ENCODE measurements at places on chromosomes 16 and 17.

DNA sequence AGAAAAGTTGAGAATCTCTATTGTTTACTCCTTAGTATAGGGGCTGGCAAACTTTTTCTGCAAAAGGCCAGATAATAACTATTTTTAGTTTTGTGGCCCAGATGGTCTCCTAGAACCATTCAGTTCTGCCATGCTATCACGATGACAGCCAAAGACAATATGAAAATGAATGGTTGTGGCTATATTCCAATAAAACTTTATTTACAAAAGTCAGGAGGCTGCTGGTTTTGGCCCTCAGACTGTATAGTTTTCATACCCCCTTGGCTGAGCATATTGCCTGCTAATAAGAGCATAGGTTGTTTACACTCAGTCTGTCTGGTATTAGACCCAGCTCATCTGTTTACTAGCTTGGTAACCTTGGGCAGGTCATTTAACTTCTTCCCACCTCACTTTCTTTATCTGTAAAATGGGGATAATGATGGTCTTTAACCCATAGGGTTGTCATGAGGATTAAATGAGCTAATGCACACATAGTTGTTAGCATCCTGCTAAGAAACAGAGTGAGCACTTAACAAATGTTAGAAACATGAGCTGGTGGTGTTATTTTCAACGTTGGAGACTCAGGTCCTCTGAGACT lies 156.3 kb downstream of the MSI2 start:
- no peak for DNase-seq

DNA sequence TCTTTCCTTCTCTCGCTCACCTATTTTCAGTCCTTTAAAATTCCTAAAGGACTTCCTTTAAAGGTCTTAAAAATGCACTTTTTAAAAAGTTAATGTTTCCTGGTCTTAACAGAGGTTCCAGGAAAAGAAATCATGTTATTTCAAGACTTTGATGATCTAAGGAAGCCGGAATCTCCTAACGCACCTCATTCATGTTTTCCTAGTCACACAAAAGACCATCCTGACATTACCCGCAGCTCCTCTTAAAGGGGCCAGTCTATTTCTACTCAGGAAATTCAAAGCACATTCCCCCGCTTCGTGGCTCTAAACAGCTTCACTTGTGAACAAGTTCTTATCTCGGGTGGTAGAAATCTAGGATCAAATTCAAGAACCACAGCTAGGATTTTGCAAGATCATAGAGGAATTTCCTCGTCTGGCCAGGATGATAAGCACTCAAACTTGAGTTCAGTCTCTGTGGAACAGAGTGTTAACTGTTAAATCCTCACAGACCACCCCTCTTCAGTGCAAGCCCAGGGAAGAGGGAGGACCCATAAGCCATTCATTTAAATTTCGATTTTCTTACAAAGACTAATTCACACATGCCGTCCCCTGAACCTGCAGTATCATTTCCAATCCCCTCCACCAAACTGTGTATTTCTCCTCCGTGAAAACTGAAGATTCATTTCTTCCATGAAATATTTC lies 137.1 kb upstream of the AXIN2 start:
- DNase-seq, result no peak

DNA sequence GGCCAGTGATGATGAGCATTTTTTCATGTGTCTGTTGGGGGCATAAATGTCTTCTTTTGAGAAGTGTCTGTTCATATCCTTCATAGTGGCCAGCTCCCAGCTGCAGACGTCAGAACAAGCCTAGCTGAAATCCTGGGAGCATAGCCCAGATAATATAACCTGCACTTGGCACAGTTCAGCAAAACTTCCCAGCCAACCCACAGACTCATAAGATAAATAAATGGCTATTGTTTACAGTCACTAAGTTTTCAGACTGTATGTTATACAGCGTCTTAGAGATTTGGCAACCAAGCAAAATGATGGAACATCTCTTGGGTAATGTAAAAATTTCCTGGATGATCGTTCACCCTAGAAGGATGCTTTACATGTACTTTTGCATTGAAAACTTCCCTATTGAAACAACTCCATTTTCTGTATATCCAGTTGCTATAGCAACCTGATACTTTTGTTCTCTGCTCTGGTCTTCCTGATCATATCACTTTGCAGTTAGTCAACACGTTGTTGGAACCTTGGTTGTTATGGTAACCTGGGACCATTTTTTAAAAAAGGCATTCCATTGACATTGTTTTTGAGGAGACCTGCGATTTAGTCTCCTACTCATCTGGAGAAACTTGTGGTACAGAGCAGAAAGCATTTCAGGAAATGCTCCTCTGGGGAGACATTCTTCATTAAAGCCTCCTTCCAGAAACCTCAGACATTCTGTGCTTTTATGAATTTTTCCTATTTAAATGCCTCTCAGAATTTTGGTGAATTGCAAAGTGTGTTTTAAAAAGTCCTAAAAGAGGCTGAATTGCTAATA lies 378.7 kb downstream of the HS3ST4 start:
- no peak for DNase-seq

DNA sequence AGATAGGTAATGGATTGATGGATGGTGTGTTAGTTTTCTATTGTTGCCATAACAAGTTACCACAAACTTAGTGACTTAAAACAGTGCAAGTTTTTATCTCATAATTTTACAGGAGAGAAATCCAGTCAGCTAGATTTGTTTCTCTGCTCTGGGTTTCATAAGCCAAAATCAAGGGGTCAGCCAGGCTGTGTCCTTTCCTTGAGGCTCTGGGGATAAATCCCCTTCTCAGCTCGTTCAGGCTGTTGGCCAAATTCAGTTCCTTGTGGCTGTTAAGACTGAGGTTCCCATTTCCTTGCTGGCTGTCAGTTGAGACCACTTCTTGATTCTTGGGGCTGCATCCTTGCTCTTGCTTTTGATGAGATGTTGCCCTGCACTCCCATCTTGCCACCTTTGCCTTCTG lies 204.9 kb upstream of the CDH13 start:
- DNase-seq, result no peak

- DNase-seq, result peak; percentile 12
Measured at GRCh38 chr17:43360376-43360738, 38.4 kb upstream of the ARL4D start.

GRCh38 chr16:53429221-53429943 lies 4.9 kb upstream of the RBL2 start:
- DNase-seq, result no peak

- DNase-seq, result no peak
Measured at GRCh38 chr17:17741349-17742023, 60.2 kb downstream of the RAI1 start.

DNA sequence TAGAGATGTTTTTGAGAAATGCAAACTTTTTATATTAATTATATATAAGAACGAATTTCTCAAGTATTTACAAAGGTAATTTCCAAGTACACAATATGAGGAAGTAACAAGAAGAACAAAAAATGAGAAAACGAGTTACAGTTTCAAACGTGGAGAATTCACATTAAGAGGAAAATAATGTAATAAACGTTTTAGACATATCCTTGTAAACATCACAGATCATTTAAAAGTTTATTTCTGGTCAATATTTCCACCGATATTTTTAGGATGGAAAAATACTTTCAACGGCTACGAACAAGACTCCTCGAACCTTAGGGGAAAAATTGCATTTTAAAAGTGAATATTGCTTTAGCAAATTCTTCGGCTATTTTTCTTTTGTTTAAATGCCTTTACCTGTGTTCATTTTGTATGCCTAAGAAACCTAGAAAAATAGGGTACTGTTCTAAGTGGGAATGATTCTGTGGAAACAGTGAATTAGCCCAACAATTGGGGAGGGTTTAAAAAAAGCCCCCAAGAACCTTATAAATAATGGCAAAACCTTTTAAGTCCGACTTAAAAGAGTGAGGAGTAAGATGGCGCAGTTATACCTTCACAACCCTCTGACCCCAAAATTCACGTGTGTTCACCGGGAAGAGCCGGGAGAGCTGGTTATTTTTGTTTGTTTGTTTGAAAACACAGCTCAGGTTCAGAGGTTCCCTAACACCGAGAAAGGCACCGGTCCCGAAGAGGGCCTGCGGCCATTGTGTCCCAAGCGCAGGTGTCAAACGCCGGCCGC lies 3.3 kb downstream of the HNF1B start:
- no peak for DNase-seq

- no peak for DNase-seq
Measured at GRCh38 chr16:49366669-49367068, 6.9 kb upstream of the C16orf78 start.

- no peak for DNase-seq
Measured at GRCh38 chr16:18041864-18042834, 294.4 kb downstream of the NPIPA8 start.

DNA sequence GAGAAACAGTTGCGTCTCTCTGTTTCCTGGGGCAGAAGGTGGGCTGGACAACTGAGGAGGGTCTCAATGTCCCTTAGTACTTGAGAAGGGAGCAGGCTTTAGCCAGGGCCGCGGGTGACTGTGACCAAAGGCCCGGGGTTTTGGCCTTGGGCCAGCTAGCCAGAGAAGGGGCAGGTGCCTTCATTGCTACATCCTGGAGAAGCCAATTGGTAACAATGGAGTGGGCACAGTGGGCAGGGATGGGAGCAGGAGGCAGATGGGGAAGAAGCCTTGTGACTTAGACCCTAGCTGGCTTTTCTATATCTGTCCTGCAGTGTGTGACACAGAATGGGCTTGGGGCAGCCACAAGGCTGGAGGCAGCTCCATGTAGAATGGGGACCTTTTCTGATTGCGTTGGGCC lies 46.0 kb downstream of the CLEC16A start:
- no peak for DNase-seq

GRCh38 chr17:75041656-75042280 lies 5.0 kb downstream of the ATP5PD start:
- no peak for DNase-seq

DNA sequence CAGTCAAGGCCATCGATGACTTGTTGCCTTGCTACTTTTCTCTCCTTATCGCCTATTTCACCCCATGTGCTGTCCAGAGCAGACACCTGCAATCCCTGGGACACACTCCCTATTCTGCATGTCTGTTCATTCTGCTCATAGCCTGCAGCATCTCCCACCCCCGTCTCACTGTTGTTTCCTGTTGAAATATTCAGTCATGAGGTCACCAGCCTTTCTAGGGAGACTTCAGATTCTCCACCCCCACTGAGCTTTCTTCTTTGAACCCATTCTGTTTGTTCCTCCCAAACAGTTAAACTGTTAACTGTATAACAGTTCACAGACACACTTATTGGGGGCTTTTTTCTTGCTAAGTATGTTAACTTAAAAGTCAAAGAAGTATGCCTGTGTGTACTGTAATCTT lies 94.4 kb downstream of the AATF start:
- no peak for DNase-seq

DNA sequence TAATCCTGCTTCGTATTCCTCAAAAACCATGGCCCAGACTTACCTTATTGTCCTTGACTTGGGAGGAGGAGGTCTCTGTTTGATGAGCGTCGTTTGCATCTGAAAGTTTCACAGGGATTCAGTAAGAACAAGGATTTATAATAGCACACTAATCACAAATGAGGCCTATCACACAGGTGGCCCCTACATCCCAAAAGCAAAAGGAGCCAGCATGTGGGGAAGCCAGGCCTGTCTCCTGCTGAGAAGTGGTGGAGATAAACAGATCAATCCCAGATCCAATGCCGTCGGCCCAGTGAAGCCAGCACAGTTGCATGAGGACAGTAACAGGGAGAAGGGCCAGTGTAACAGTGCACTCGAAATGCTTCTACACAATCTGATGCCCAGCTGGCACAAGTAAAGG lies 13.3 kb upstream of the EVPL start:
- DNase-seq, result no peak

- no peak for DNase-seq
Measured at GRCh38 chr17:80446645-80447405, 29.6 kb downstream of the NPTX1 start.

GRCh38 chr17:64092952-64093451 lies 36.9 kb downstream of the ERN1 start:
- no peak for DNase-seq

- DNase-seq, result no peak
Measured at GRCh38 chr17:21041741-21042457, 912 bp downstream of the USP22 start.

GRCh38 chr16:85899444-85899843 lies 482 bp downstream of the IRF8 start:
- no peak for DNase-seq

DNA sequence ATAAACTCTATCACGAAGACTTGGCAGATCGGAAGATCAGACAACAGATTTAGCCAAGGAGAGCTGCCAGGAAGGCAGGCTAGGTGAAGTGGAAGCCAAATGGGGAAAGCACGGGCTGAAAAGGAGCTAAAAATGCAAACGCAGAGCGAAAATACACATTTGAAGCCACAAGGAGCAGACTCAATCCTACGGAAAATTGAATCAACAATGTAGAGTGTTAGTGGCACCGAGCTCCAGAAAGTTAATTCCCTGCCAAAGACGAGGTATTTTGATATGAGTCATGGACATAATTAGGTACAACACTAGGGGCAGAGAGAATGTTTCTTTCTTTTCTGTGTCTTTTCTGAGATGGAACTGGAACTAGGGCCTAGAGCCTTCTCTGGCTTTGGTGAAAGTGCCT lies 20.7 kb downstream of the GSG1L start:
- DNase-seq, result no peak

GRCh38 chr17:44607836-44608690 lies 48.2 kb upstream of the MEIOC start:
- peak; percentile 69 for DNase-seq

GRCh38 chr16:76705892-76706291 lies 428.7 kb downstream of the CNTNAP4 start:
- no peak for DNase-seq

- no peak for DNase-seq
Measured at GRCh38 chr16:1832838-1833454, 5.9 kb downstream of the FAHD1 start.

DNA sequence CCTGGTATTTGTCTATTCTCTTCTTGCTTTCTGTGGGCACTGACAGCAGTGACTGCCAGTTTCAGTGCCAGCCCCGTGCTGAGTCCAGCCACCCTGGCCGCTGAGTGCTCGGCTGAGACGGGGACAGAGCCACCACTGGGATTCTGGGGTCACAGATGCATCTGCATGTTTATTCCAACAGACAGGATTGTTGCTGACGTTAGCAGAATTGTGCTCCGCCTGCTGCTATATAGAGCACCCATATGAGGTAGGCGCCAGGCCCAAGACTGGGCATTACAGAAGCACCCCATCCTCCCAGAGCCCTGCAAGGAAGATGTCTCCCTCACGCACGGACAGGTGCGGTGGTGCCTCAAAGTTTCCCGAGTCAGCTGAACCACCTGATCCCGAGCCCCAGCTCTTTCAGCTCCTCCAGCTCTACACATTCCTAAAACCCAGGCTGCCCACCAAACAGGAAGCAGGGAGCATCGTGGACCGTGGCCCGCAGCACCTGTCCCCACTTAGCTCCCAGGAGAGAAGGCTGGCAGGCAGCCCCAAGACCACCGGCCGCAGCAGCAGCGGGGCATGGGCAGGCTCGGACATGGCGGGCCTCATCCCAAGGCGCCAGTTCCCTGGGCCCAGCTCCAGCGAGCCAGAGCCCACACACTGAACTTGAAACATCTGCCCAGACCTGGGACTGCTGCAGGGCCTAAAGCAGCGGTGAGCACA lies 44.9 kb upstream of the RASD1 start:
- no peak for DNase-seq

- no peak for DNase-seq
Measured at GRCh38 chr17:2916461-2916860, 120.2 kb downstream of the RAP1GAP2 start.

- DNase-seq, result no peak
Measured at GRCh38 chr17:1590029-1590746, 27.6 kb upstream of the PITPNA start.

Measured in NCI-H1417 treated with DMSO at 0.1 percent for 48 hours (cell line).